Stimulated activated CD8-positive, alpha-beta memory T cell treated with anti-CD3 and anti-CD28 coated beads, Interleukin-4, amount 100 ng/mL, for 1 hour (primary cell): ENCODE measurements at places on chromosomes 7 and 10.

- DNase-seq = no peak
Observed at GRCh38 chr7:23863209-23863787, 153.3 kb downstream of the STK31 start.

GRCh38 chr7:10973942-10974911, 555 bp downstream of the PHF14 start:
- no peak for DNase-seq

- DNase-seq = no peak
Observed at GRCh38 chr10:48844616-48845015, 95.0 kb downstream of the LRRC18 start.

DNA sequence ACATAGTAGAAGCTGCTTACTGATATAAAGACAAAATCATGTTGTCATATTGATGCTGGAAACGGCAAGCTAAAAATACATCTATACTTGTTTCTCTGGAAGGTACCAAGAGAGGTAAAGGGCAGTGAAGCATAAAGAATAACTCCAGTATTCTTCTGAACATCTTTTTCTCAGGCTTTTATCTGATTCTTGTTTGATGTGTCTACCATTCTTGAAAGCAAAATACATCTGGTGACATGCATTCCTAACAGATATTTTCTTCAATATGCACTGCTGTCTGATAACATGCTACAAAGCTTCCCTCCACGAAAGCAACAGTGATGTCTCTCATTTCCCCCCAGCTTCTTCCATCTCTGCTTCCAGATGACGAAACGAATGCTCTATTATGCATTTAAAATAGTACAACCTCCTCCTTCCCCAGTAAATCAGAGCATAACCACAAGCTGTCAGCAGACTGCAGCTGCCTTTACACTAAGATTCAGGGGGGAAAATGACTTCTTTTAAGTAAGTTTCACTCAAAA, 100.8 kb downstream of the ARHGAP21 start:
- DNase-seq = no peak

DNA sequence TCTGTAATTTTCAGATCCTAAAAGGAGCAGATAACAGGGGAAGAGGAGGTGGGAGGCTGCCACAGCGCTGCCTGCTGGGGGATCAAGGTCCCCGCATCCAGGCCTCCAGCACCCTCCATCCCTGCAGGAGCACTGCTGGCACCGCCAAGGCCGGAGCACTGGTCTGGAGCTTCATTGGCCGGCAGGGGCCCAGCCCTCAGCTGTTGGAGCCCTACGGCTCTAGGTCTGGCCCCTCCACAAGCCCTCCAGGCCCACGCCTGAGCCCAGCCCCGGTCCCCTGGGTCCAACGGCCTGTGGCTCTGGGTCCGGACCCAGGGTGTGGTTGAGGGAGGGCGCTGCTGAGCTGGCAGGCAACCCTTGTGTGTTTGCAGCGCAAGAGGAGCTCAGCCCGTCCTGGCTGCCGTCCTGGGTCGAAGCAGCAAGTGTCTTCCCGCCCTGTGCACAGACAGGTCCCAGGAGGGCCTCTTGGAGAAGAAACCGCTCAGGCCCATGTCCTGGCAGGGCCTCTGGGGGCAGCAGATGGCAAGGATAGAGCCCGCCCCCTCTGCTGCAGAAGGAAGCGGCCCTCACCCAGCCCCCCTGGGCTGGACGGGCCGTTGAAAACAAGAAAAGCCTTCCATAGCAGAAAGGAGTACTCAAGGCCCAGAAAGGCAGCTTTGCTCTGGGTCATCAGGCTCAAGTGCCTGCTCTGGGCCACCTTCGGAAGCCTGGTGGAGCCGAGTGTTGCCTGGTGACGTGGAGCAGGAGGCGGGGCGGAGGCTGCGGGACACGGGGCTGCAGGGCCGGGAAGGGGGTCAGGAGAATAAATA, 54.3 kb upstream of the TNRC18 start:
- no peak for DNase-seq

DNA sequence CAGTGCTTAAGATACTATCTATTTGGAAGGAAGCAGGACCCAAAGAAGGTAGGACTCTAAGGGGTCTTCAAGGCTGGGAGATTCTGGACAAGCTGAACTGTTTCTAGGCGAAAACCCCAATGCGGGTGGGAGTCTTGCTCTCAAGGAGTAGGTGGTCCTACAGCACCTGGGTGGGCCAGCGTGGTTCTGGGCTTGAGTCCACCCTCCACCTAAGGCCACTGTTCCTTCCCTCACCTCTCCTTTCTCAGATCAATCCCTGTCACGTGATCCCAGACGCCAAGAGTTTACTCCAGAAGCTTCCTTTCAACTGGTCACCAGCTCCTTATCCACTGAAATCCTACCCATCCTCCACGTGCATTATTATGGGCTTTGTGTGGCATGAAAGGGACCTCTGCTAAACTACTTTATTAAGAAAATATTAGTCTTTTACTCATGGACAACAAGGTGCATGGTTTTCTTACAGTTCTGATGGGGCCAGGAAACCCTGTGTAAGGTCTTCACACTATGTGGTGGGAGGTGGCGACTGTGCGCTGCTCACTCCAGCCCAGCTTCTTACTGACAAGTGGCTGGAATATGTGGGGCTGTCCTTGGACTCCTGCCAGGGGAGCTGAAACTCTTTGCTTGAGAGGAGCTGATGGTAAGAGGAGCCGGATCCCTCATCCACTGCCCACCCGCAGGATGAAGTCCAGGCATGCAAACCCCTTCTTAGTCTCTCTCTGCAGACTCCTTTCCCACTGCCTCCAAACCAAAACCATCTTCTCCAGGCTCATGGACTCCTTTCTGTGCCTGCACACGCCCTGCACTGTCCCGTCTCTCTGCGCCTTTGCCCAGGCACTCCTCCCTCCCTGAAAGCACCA, 1.6 kb downstream of the ZNF746 start:
- no peak for DNase-seq

- DNase-seq = no peak
Observed at GRCh38 chr7:31345421-31345820, 4.9 kb upstream of the NEUROD6 start.

GRCh38 chr10:25209618-25210017, 34.8 kb downstream of the GPR158 start:
- no peak for DNase-seq

- DNase-seq = no peak
Observed at GRCh38 chr10:31557854-31558253, 238.8 kb downstream of the ZEB1 start.

- DNase-seq = no peak
Observed at GRCh38 chr10:104130041-104130440, 8.1 kb downstream of the SFR1 start.

DNA sequence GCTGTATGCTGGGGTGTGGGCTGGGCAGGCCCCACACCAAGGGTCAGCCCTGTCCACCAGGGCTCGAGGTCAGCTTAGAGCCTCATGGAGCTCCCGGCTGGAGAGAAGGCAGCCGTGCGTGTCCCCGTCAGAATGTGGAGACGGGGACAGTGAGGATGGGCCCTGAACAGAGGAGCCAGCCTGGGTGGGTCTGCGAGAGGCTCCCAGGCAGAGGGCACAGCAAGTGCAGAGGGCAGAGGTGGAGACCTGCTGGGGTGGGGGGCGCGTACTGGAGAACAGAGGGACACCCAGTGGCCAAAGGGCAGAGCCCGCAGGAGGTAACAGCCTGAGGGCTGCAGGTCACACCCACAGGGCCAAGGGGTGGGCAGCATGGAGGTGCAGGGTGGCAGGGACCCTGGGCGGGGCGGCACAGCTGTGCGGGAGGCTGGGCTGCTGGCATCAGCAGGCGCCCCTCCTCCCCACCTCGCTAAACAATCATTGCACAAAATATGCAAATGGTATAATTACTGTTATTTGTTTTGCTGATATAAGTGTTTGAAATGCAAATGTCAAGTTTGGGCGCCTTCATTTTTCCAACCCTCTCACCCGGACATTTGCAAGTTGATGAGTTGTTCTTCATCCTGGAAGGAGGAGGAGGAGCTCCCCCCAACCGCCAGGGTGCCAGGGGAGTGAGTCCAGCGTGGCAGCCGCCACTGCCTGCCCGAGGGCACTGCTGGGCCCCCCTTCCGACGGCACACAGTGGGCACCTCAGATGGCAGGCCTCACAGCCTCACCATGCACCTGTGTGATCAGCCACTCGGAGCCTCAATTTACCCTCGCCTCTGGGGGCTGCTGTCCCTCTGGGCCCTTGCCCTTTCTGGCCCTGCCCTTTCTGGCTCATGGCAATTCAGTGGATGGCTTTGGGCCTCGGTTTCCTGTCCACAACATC, 35.0 kb downstream of the ELFN1 start:
- no peak for DNase-seq

- DNase-seq = no peak
Observed at GRCh38 chr10:110664483-110665420, 20.6 kb downstream of the RBM20 start.

GRCh38 chr10:101487399-101487798, 100.7 kb downstream of the POLL start:
- DNase-seq = no peak

DNA sequence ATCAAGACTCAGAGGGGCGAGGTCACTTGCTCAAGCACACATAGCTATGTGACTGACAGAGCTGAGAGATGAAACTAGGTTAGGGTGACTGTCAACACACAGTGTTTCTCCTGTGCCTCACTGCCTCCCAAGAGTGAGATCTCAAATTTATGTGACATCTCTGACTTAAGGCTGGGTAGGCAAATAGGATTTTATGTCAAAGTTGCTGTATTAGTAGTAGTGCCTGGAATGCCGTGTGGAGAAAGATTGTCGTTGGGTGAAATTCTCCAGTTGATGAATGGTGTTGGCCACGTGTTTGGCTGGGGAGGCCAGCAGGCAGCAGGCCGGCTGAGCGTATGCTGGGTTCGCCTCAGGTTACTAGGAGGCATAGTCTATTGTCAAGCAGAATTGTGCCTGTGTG, 148.3 kb upstream of the BMPER start:
- no peak for DNase-seq

- DNase-seq = no peak
Observed at GRCh38 chr7:96157856-96158255, 164.0 kb downstream of the SLC25A13 start.

DNA sequence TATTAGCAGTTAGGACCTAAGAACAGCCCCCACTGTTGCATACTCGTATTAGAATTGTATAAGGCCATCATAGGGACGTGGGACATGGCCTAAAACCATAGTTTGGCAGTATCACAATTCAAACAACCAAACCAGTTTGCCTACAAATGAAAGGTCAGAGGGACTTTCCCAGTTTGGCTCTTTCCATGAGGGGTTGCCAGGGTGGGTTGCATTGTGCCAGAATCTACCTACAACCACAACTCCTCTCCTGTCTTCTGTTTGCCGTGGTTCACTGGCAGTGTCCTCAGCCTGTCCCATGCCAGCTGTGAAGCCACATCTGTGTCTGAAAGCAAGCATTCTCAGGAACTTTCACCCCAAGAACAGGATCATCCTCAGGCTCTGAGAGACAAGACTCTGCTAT, 44.5 kb downstream of the PIK3AP1 start:
- DNase-seq = no peak

DNA sequence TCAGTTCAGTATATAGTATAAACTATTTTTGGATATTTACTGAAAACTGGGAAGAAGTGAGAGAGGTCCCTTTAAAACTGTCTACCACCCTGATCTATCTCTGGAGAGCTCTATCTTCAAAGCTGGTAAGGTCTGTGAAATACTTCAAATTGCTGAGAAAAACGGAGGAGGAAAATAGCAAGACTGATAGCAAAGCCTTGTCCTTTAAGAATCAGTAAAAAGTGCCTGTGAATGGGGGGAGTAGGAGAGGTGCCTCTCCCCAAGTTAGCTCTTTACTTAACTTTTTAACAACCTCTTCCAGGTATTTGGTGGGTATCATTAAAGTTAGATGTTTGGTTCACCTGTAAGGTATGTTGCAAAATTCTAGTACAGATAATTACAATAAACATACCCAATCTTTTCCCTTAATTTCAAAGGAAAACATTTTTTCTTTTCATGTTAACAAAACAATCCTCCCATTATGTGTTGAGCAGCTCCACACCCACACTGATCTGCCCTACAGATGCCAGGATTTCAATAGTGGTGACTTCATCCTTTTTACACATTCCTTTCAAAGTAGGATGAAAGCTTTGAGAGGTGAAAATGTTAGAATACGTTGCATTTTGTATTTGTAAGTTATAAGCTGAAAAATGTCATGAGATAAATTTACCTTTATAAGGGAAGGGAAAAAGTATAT, 149.2 kb downstream of the CRPPA start:
- no peak for DNase-seq

GRCh38 chr10:114322344-114322743, 82.0 kb downstream of the AFAP1L2 start:
- no peak for DNase-seq
